ENCODE measurements at places on chromosomes 2 and 18.
A peak's percentile ranks its signal among the peaks of the same experiment; 100 is the strongest.

DNA sequence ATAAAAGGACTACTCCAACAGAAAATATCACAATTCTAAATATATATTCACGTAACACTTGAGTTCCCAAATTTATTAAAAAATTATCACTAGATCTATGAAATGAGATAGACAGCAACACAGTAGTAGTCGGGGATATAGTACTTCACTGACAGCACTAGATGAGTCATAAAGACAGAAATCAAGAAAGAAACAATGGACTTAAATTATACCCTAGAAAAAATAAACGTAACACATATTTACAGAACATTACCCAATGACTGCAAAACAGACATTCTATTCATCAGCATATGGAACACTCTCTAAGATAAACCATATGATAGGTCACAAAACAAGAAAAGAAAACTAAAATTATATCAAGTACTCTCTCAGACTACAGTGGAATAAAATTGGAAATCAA, 429.4 kb downstream of the MBD2 start:
- DNase-seq, result no peak

GRCh38 chr2:105454801-105455485, 56.1 kb upstream of the FHL2 start:
- no peak for DNase-seq

GRCh38 chr2:196528486-196529223, 110.9 kb upstream of the CCDC150 start:
- no peak for DNase-seq

DNA sequence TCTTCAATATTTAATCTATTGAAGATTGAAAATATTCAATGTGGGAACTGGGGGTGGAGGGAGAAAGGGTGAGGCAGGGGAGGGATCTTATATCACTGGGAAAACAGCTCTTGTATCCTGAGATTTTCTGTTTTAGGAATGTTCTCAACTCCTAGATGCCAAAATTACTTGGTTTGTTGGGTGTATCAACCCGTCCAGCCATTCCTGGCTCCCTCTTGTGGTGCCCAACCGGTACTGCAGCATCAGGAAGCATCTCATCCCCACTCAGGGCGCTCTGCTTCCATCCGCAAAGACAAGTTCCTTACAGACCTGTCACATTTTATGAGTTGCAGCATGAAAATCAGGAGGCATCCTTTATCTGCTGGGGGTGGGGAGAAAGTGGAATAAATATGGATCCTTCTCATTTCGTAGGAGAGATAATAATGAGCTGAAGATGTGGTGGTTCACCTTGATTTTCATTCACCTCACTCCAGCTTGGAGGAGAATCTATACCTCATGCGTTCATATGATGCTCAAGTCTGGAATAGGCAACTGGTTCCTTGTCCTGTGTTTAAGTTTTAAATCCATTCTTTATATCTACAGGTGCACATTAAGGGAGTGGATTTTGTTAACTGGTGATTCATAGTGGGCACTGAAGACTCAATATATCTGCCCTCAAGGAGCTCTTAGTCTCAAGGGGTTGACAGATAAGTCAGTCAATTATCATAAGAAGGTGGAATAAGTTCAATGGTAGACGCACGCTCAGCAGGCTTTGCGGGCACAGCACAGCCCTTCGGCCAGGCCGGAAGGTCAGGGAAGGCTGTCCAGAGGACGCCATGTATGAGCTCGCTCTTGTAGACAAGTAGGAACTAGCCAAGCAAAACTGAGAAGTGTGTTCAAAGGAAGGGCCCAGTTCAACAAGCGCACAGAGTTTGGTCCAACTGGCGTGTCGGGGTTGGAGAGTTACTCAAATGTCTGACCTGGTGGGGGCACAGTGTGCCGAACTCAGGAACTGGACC, 127.3 kb downstream of the RNF144A start:
- peak; percentile 54 for DNase-seq

DNA sequence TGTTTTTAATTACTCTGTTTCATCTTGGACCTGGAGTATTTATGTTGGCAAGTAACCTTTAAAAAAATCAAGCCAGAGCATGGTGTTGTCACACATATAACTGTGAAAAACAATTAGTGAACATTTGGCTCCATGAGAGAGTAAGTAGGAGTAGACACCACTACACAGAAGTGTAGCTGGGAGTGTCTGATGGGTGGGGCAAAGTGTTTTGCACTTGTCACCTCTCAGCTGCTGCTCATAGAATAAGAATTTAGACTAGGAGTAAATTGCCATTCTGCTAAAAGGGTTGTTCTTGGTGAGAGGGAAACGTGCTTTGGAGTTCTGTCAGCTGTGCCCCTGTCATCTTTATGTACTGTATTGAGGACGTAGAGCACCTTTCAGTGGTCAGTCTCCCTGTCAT, 114.5 kb downstream of the TTC27 start:
- no peak for DNase-seq

- no peak for DNase-seq
Observed at GRCh38 chr2:19312949-19313348, 45.5 kb downstream of the OSR1 start.

DNA sequence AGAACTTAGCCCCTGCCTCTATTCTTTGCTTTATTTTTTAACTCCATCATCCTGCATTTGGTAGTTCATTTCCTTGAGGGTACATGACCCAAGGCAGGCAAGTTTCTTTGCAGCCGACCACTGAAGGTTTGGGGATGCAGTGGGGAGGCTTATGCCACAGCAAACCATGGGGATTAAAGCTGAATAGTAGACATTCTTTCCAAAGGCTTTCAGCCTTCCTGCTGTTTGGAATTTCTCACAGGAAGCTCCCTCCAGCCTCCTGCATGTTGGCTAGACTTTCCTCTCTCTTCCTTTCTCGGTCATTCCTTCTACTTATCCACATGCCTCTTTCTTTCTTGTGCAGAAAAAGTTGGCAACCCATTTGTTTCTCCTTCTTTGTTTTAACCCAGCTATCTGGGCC, 77.3 kb downstream of the SOCS6 start:
- no peak for DNase-seq

GRCh38 chr18:45321520-45321919, 293.8 kb upstream of the SLC14A2 start:
- no peak for DNase-seq

DNA sequence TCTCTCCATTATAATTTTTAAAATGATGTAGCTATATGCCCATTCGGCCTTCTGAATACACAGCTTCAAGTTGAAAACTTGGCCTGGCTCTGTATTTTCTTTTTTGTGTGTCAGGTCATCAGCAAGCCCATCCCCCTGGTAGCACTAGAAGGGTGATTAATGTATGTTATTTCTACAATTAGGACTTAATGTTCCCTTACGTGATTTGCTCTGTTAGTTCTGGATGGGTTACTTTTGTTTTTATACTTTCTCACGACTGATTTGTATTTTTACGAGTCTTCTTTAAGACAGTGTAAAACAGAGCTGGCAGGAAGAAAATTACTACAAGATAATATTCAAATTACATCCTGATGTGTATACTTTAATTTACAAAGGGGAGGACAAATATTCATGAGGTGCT, 88.4 kb upstream of the RGPD4 start:
- no peak for DNase-seq

- no peak for DNase-seq
Observed at GRCh38 chr2:48249025-48249424, 280.9 kb upstream of the STON1 start.

- no peak for DNase-seq
Observed at GRCh38 chr18:30999887-31000628, 42.5 kb downstream of the DSC3 start.

DNA sequence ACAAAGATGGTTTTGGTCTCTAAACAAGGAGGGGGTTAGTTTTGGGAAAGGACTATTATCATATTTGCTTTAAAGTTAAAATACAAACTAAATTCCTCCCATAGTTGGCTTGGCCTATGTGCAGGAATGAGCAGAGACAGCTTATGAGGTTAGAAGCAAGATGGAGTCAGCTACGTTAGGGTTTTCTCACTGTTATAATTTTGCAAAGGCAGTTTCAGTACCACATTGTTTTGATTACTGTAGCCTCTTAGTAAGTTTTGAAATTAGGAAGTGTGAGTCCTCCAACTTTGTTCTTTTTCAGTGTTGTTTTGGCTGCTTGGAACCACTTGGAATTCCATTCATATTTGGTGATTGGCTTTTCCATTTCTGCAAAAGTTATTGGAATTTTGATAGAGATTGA, 23.4 kb downstream of the LCLAT1 start:
- no peak for DNase-seq

- DNase-seq, result no peak
Observed at GRCh38 chr2:54936766-54937165, 113.5 kb downstream of the RTN4 start.

GRCh38 chr2:217956586-217957457, 46.0 kb downstream of the TNS1 start:
- DNase-seq, result no peak

GRCh38 chr2:45748239-45748638, 96.8 kb downstream of the PRKCE start:
- no peak for DNase-seq

DNA sequence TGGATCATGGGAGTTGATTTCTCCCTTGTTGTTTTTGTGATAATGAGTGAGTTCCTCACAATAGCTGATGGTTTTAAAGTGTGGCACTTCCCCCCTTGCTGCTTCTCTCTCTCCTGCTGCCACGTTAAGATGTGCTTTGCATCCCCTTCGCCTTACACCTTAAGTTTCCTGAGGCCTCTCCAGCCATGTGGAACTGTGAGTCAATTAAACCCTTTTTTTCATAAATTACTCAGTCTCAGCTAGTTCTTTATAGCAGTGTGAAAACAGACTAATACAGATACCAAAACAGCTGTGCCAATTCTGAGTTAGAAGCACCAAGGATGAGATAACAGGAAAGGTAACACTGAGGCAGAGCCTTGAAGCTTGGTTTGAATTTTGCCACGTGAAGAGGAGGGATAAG, 44.7 kb downstream of the ITSN2 start:
- no peak for DNase-seq

DNA sequence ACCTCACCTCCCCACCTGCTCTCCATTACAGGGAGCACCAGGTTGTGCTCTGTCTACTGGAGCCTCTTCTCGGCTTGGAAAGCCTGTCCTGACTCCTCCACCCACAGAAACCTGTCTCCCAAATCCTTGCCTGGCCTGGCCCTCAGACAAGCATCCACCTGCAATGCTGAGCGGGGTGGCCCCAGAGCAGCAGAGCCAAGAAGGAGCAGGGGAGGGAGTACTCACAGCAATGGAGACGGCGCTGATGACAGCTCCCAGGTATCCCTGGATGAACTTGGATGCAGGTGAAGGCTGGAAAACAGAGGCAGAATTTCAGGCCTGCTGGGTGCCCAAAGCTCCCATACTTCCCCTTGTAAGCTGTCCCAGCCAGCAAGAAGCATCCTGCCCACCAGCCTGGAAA, 72.8 kb downstream of the SFXN5 start:
- no peak for DNase-seq

- no peak for DNase-seq
Observed at GRCh38 chr18:13191031-13191430, 27.5 kb upstream of the LDLRAD4 start.

- no peak for DNase-seq
Observed at GRCh38 chr2:108139521-108139920, 100.2 kb upstream of the SULT1C3 start.

- DNase-seq, result no peak
Observed at GRCh38 chr2:112339986-112340385, 64.6 kb downstream of the ZC3H6 start.

DNA sequence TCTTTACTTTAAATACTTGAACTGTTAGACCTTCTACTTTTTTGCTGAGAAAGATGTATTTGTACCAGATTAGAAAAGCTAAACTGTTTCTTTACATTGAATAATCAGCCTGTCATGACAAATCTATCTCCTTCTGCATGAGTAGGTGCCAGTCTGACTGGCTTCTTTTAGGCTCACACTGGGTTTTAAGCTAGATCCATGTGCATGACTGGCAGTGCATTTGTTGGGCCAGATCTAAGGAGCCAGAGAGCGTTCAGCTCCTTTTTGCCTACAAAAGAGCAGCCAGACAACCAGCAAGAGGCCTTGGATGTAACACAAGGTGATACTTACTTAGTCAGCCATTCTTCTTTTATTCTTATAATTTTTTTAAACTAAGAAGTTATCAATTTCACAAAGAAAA, 82.0 kb upstream of the OTX1 start:
- DNase-seq, result no peak

- DNase-seq, result peak; percentile 46
Observed at GRCh38 chr18:76491473-76491775, 3.6 kb downstream of the ZNF516 start.

DNA sequence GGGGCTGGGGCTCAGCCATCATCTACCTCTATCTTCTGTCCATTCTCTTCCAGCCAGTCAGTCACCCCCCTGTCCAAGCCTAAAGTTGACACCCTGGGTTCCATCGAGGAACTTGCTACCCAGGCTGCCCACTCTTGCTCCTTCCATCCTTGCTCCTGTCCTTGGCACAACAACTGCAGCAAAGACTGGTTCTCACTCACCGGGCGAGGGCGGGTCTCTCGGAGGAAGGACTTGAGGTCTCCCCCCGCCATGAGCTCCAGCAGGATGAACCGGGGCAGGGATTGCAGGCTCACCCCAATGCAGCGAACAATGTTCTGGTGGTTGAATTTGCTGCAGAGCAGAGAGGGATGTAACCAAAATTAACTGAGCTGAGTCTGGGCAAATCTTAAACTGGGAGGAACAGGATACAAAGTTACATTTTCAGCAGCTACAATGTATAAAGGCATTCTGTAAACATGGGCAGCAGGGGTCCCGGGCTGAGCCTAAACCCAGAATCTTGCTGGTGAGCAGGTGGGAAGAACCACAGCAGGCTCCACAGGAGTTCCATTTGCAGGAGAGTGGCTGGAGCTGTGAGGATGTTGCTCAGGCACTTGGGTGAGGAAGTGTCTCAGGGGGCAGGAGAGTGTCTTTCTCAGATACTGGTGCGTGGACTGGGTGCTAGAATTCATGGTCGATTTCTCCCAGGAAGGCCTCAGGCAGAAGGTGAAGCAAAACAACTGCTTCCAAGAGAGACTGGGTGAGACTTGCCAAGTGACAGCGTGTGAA, 105.5 kb downstream of the CLIP4 start:
- DNase-seq, result no peak

- DNase-seq, result no peak
Observed at GRCh38 chr2:10912076-10912731, 470 bp downstream of the KCNF1 start.

DNA sequence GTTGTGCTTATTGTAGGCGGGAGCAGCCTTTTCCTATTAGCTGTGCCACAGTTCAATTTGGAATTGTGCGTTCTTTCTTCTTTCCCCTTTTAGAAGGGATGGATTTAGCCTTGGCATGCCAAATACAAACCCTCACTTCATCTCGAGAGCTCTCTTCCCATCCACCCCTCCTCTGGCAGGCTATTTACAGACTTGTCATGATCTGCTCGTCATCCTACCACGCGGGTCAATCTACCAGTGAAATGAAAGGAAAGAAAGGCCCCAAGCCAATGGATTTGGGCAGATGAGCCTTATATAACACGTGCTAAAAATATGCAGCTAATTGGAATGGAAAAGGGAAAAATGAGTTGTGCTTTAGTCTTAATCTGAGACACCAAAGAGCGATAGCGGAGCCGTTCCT, 277.5 kb downstream of the PRKCE start:
- no peak for DNase-seq

GRCh38 chr2:197927994-197928393, 123.6 kb downstream of the PLCL1 start:
- no peak for DNase-seq

- DNase-seq, result no peak
Observed at GRCh38 chr2:219251656-219252055, 1.4 kb upstream of the TUBA4B start.

Data from stimulated activated CD8-positive, alpha-beta memory T cell treated with anti-CD3 and anti-CD28 coated beads, Interleukin-2, amount 100 ng/mL, for 1 hour (primary cell).